ENCODE measurements at places on chromosomes 4 and X.

DNA sequence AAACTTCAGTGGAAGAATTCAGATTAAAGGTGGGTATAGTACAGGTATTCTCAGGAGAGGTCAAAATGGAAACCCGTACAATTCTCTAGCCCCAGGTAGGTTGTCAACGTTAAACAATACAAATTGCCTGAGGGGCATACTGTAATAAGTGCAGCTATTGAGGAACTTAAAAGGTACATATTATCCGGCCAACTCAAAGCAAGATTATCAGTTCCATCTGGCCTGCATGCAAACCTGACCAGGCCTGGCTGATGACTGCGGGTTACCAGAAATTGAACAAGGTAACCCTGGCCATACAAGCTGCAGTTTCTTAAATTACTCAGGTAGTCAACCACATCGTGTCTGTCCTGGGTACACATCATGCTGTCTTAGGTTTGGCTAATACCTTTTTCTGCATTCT, 12.3 kb upstream of the ZNF630 start:
- no peak for DNase-seq

GRCh38 chrX:112761242-112762207, 79.1 kb downstream of the AMOT start:
- DNase-seq = no peak

DNA sequence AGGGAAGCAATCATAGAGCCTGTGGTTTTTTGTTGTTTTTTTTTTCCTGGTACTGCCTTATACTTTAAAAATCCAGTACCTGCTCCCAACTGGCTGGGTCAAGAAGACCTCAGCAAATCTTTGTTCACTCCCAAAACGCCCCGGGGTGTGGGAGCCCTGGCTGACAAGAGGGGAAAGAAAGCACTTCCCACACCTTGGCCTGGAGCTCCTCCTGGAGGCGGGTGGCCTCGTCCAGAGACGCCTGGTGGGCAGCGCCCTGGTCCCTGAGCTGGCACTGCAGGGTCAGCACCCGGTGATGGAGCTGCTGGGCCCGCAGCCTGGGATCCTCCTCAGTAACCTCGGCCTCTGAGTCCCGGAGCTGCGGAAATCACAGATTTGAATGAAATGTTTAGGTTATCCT, 38.2 kb downstream of the C4orf50 start:
- no peak for DNase-seq

- no peak for DNase-seq
Measured at GRCh38 chr4:109665783-109666485, 37.3 kb downstream of the CASP6 start.

- DNase-seq = no peak
Measured at GRCh38 chr4:53645108-53645507, 53.8 kb upstream of the LNX1 start.

GRCh38 chr4:54548098-54548620, 109.6 kb upstream of the KIT start:
- no peak for DNase-seq

DNA sequence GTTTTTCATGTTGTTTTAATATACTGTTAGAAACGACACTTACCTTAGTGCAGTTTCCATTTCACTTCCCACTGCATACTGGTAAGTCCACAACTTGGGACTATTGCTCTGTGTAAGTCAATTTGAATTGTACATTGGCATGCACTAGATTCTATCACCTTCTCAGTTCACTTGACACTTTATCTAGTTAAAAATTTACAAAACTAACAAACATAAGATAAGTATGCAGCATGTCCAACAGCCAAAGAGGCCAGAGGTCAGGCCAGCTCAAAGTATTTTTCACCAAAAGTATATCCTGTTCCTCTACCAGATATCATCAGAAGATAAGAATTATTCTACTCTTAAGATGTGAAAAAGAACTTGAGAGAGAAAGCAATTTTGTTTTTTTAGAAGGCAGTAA, 75.9 kb downstream of the QRFPR start:
- no peak for DNase-seq

- no peak for DNase-seq
Measured at GRCh38 chr4:187416216-187416615, 579.4 kb upstream of the ZFP42 start.

DNA sequence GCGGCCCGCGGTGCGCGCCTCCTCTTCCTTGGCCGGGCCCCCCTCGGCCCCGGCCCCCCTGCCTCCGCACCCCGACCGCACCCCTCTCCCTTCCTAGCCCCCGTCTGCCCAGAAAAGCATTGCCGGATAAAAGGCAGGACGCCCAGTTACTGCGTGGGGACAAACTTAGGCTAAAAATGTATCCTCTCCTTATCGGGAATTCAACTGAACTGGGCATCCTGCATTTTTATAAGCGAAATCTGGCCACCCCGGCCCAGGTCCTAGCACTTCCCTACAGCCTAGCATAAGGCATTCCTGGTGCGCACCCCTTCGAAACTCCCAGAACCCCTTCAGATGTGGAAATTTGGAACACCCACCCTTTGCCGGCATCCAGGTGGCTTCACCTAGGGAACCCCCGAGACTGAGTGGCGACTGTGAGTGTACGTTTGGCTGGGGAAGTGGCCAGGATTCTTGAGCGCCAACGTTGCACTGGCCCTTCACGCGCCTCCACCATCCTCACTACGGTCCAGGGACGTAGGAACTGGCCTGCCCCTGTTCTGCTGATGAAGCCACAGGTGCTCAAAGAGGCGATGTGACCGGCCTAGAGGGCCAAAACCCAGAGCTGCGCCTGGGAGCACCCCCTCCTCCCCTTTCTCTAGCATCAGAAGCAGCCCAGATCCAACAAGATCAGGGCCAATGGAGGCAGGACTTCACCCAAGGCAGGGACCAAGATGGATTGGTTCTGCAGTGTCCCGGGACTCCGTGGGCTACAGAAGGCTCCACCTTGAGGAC, 5.7 kb upstream of the RNF4 start:
- no peak for DNase-seq

GRCh38 chrX:119228512-119229252, 7.4 kb upstream of the PGRMC1 start:
- no peak for DNase-seq

DNA sequence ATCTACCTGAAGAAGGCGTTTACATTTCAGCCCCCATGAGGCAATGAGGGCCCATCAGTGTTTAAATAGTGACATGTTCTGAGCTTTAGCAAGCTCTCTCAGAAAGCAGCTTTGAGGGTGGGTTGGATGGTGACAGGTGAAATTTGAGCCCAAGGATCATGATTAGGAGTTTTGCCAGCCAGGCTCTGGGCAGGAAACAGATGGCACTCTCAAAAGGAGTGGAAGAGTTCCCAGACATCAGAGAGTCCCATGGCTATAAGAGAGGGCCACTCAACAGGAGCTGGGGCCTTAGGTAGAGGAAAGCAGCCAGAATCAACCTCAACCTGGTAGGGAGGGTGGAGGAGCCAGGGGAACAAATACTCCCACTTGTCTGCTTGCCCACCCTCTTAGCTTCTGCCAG, 499.8 kb downstream of the MID1IP1 start:
- DNase-seq = no peak

- no peak for DNase-seq
Measured at GRCh38 chrX:45274576-45274975, 73.9 kb upstream of the DIPK2B start.

- no peak for DNase-seq
Measured at GRCh38 chrX:119661486-119661885, 31.5 kb downstream of the SEPTIN6 start.

DNA sequence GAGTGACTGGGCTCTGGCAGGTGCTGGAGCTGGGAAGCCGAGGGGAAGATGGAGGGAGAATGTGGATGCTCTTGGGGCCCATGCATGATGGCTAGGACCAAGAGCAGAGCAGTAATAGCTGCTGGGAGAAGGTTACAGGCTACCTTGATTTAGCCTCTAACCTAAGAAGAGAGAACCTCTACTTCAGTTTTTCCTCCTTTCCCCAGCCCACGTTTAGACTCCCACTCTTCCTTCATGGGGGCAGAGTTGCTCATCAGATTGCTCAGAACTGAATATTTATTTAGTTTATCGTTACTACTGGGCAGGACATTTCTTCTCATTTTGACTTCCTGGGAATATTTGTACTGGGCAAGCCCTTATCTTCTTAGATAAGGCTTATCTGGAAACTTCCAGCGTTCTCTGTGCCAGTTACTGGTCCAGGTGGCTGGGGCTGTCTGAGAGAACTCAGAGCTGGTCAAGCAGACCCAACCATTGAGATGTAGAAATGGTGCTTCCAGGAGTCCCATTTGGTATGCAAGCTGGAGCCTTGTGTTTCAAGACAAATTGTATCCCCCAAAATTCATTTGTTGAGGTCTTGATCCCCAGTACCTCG, 442.9 kb upstream of the BOD1L1 start:
- no peak for DNase-seq

GRCh38 chrX:28910487-28910886, 323.2 kb downstream of the IL1RAPL1 start:
- DNase-seq = no peak

DNA sequence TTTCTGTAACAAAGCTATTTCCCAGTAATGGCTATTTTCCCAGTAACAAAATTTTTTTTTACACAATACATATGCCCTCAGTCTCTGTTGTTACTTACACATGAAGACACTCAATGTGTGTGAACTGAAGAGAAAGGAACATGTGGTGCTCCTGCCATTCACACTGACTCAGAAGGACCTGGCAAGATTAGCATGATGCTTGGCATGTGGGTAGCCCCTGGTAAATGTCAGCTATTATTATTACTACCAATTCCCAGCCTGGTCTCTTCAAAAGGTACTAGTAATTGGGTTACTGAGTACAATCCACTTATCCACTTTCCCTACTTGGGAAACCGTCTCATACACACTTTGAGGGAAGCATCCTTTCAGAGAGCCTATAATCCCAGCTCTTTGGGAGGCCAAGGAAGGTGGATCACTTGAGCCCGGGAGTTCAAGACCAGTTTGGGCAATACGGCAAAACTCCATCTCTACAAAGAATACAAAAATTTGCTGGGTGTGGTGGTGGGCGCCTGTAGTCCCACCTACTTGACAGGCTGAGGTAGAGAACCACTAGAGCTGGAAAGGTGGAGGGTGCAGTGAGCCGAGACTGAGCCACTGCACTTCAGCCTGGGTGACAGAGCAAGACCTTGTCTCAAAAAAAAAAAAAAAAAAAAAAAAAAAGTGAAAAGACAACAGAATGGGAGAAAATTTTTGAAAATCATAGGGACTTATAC, 14.6 kb downstream of the RBBP7 start:
- no peak for DNase-seq

DNA sequence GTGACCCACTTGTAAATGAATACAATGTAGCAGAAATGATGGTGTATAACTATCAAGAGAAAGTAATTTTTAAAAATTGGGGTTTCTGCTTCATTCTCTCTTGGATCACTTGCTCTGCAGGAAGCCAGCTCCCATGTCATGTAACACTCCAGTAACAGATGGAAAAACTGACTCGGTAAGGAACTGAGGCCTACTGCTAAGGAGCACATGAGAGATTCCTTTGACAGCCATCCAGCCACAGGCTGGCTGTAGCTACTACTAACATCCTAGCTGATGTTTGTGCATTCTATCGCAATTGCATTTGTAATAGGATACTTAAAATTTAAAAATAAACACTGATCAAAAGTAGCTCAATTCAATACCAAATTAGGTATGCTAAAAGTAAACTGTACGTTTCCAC, 102.3 kb upstream of the MAB21L2 start:
- no peak for DNase-seq

GRCh38 chr4:128868758-128869157, 59.3 kb downstream of the JADE1 start:
- DNase-seq = no peak

DNA sequence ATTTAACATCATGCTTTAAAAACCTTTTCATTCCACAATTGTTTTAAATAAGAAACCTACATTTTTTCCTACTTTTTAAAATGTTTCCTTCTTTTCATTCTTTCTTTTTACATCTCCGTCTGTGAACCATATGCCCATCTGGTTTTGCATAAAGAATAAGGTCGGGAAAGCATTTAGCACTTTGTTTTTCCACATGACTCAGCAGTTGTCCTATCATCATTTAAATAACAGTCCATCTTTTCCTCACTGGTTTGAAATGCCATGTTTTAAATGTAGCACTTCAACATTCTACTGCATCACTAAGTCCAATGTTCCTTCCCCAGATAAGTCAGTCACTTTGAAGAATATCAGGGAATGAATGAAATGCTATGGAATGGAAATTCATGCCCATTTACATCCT, 128.4 kb downstream of the SH3RF1 start:
- DNase-seq = no peak

- DNase-seq = no peak
Measured at GRCh38 chrX:154661170-154661569, 7.8 kb upstream of the CTAG2 start.

GRCh38 chr4:183412821-183413220, 31.6 kb upstream of the CDKN2AIP start:
- no peak for DNase-seq

DNA sequence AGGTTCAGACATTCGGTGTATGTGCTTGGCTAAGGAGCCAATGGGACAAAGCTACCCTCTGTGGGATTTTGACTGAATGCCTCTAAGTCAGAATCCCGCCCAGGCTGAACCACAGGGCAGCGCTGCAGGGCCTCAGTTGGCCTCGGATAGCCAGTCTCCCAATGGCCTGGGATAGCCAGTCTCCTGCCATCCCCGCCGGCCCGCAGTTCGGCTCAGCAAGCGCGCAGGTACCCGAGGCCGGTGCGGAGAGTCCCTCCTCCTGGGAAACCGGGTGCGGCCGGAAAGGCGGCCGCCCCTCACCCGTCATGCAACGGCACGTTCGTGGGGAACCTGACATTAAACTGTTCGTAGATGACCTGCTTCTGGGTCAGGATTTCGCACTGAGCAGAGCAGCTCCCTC, 16.1 kb downstream of the PPEF2 start:
- DNase-seq = no peak

GRCh38 chr4:75557696-75558095, 1.8 kb downstream of the ODAPH start:
- no peak for DNase-seq

- DNase-seq = no peak
Measured at GRCh38 chr4:159562366-159562765, 459.5 kb downstream of the RAPGEF2 start.
